MG63 (cell line): ENCODE measurements at places on chromosomes 1 and 21.

DNA sequence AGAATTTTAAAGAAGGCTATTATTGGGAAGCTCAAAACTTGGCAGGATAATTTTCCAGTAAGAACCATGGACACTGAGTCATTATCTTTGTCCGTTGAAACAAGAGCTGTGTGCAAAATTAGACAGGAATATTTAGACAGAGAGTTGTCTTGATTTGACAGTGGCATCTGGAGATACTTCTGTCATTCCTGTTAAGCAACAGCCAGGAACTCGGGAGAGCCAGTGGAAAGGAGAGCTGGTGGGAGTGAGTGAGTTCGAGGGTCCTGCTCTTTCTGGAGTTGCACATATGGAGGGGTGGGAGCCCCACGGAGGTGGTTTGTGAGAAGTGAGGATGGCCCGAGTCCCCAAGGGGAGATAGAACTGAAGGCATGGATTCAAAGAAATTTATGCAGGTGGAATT is 3.1 kb downstream of the COQ8A start:
- DNase-seq = no peak

DNA sequence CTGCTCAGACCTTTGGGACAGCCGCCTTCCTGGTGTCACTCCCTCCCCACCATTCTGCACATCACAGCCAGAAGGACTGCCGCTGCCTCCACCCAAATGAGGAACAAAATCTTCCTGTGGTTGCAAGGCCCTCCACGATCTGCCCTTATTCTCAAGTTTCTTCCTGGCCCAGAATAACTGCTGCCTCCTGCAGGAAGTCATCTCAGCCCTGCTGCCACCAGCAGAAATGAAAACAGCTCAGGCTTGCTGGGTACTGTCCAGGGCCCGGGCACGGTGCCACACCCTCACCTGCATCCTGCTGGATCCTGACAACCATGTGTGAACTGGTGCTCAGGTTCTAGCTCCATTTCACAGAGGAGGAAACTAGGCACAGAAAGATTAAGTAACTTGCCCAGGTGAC is 2.8 kb downstream of the CLDN19 start:
- no peak for DNase-seq

DNA sequence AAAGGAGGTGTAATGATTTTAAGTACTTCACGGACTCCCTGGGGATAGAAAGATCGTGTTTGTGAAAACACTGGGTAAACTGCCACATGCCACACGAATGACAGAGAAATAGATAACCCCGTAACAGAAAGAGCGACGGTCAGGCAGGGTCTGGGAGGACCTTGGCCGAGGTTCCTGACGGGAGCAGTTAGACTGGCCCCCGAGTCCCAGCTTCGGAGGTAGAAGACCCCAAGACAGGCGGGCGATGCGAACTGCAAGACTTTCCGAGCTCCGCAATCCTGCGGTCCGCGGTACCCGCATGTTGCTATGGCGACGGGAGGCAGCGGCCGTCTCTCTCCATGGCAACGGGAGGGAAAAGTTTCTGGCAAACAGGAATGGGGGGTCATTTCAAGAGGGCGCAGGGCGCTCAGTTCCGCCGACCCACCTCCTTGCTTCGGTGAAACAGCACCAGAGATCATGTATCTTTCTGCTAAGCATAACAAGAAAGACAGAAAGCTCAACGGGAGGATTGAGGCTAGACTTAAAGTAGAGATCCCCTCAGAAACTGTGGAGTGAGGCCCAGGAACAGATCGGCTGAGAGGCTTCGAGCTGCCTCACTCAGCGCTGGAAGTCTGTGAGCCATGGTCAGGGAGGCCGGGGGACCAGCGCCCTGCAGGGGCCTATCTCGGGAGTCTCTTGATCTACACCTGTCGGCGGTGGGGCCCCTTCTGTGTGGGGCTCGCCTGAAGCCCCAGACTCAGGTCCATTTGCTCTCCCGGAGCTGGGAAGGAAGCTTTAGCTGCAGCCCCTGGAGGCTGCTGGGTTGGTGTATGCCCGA is 685 bp upstream of the SYT6 start:
- peak; percentile 17 for DNase-seq

DNA sequence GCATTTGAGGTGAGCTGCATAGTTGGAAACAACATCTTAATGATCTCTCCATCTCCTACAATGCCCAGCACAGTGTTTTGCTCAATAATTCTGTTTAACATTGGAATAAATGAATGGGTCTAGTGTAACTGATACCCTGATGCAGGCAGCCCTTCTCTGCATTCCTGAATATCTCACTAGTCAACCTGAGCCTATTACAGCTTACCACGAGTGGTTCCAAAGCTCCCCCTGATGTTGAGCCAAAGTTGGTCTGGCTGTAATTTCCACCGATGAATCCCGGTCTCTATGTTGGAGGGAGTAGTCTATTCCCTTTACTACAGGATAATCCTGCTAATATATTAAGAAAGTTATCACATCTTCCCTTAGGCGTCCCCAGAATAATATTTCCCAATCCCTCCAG is 63.8 kb downstream of the ZBTB18 start:
- no peak for DNase-seq

DNA sequence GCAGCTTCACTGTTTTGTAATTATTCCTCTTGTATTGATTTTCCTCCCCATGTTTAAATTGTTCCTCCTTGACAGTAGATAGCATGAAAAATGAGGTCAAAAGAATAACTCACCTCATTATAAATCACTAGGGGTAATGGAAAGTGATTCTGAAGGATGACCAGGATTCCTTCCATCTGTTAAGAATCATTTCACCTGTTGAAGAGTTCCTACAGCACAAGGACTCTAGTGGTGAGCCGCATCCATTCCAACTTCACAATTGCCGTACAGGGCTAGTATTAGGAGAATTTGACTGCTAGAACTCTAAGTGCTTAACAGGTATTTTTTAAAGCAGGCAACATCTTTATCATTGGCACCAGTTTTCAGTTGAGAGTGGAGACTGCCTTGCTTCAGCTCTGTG is 13.7 kb downstream of the PPP1R12B start:
- no peak for DNase-seq

- DNase-seq = no peak
These were observed 41.5 kb downstream of the CHIA start for GRCh38 chr1:111332190-111332589.

- no peak for DNase-seq
These were observed 340.4 kb upstream of the VAMP3 start for GRCh38 chr1:7430691-7431090.

DNA sequence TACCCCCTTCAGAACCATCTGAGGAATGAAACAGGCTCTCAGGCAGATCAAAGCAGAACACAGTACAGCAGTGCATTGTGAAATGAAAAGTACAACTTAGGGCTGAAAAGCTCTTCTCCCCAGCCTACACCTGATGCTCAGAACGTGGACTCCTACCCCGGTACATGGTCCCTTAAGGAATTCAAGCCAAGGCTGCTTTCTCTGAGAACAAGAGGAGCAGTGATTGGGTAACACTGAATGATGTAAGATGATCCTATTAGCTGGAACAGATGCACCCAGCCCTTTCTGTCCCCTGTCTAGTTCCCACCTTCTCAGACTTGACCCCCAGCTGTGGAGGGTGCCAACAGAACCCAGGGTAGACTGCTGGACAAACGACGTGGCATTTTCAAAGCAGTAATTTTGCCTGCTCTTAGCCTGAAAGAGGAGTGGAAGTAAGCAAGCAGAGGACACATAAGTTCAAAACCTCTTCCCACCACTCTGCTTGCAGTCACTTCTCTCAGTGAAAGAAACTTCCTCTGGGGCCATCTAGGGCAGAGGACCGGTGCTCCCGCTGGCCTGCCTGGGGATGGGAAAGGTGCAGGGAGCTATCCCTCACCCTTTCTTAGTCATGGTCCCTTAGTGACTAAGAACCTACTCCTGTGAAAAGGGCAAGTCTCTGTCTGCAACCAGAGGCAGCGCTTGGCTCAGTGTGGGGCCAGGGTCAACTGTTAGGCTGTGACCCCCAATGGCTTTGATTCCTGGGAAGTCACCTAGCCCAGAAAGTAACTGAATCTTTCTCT is 72.7 kb downstream of the TRABD2B start:
- no peak for DNase-seq

DNA sequence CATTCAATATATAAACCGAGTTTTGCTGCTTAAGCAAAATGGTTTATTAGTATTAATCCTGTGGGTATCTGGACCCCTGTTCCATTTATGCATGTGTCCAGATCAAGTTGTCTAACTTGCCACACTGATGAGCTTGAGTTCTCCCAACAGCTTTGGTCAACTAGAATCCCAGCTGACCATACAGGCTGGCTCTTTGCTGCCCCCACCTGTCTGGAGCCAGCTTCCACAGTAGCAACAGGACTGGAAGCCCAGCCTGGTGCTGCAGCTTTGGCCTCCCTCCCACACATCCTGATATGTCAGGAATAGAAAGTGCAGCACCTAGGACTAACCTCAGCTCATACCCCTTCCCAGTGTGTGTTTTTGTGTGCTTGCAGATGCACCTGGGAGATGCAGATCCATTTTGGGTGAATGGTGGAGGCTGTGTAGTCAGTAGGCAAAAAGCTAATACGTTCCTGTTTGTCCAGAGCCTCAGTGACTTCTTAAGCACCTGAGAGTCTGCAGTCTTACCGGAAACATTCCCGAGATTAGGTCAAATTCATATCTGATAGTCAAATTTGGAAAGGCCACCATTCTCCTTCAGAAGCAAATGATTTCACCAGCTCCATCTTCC is 40.9 kb upstream of the BEND5 start:
- DNase-seq = peak; percentile 66

- no peak for DNase-seq
These were observed 1.8 kb downstream of the NCDN start for GRCh38 chr1:35559317-35559944.

- DNase-seq = no peak
These were observed 198.7 kb downstream of the KCNJ6 start for GRCh38 chr21:37717534-37717933.

- DNase-seq = no peak
These were observed 57.9 kb downstream of the EPRS1 start for GRCh38 chr1:219988387-219988786.

GRCh38 chr1:226708967-226709396 is 30.1 kb downstream of the ITPKB start:
- peak; percentile 55 for DNase-seq

GRCh38 chr1:19426294-19427086 is 58.8 kb downstream of the CAPZB start:
- no peak for DNase-seq

DNA sequence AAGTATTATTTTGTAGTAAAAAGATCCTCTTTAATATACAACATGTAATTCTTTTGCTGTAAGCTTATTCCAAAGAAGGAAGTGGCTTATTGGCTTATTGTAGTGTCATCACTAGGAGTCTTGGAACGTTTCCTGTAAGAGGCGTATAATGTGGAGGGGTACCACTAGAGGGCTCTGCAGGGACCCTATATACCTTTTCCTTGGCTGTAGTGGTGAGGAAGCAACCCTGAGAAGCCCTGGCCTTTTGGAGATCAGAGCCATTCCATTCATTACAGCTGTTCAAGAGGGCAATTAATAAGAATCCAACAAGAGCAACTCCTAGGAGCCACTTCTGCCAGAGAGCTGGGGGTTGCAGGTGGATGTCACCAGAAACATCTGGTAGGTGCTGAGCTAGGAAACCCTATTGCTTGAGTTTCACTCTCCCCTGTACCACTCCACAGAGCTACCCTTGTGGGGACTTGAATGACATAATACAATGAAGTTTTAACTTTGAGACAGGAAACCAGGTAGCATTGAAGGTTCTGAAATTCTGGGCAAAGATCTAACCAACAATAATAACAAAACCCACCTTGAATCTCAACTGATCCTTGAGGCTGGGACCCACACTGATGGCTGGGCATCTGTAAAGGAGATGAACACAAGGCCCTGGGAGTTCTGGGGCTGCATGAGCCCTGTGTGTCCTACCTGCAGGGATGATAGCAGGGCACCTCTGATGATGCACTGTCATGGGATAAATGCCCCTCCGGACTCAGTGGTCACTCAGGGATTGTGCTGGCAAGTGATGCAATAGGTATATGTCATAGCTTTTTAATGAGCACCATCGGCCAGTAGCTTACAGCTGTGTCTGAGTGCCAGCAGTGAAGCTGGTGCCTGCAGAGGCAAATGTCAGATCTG is 160.2 kb upstream of the COA6 start:
- no peak for DNase-seq

DNA sequence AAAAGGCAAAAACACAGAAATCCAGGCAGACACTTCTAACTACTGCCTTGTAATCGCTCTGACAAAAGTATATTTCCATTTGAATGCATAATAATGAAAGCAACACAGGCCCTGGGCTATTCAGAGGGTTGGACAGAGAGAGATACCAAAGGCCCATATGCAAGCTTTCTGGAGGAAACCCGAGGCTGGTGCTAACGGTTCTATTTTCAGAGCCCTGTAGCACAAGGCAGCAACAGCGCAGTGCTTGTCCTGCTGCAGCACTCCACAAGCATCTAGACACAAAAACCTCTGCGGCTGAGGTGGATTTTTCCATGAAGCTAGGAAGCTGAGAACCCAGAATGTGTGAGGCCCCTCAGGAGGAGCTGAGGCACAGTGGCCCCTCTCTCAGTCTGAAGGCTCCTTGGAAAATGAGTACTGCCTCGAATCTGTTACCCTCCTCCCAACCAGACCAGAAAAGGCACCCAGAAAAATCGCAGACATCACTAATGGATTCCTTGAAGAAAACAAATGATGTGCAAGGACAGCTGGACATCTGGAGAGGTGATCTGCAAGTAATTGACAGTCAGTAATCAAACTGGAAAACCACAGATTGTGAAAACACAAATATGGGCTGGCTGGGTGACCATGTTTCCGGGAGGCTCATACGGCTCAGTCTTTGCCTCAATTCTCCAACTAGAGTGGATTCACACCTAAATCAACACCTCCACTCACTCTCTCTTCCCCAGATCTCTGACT is 54.0 kb downstream of the COLGALT2 start:
- no peak for DNase-seq

GRCh38 chr1:68644504-68644903 is 147.6 kb upstream of the DEPDC1 start:
- no peak for DNase-seq

- no peak for DNase-seq
These were observed 27.8 kb downstream of the DNM3 start for GRCh38 chr1:171869097-171869496.

DNA sequence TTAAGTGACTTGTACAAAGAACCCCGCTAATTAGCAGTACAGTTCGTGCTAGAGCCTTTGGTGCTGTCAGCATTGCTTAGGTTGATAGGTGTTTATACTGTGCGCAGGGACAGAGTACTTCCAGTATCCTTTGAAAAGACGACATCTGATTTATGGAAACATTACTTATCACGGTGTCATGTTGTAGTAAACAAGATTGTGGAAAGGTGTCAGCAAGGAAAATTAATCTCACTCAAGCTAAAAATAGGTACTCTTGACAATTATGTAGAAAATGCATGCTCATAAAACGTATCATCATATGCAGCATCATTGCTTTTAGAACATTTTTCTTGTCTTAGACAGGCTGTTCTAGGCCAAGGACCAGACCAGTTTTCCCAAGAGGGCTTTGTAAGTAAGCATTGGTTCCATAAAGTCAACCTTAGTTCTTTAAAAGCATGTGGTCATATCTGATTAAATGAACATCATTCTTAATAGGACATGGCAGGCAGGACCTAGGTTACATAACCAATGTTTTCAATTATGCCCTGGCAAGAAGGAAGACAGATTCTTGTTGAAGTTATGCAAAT is 33.0 kb downstream of the SH3BGR start:
- DNase-seq = no peak

- no peak for DNase-seq
These were observed 200.2 kb downstream of the PDE4B start for GRCh38 chr1:65992831-65993271.
